Colonic mucosa (tissue), 4 donors: ENCODE measurements at places on chromosomes 11 and 22. TPM values are rescaled to one million over a fixed set of nuclear protein-coding genes. Genes with fewer than 3 reads are reported as not detected.

DNA sequence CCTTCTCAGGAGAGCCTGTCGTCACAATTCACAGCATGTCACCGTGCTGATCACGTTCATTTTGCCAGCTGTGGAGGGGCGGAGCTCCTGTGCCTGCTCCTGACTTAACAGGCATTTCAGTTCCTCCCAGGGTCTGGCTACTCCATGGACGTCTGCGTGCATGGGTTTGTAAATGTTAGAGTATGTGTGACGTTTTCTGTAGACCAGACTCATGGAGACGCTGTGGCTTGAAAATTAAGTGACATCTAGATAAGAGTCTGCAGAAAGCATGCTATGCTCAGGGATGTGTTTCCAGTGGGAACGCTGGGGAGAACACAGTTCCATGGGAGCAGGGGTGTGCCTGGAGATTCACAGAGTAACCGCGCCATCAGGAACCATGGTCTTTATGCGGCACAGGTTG is 804.0 kb downstream of the TBC1D22A start:
- H3K27me3 ChIP-seq, result no peaks in the 10 kb centered on the region
- H3K36me3 ChIP-seq, result no peaks in the 10 kb centered on the region
- H3K4me3 ChIP-seq, result no peak overlapping the region
- H3K4me1 ChIP-seq, result no peaks in the 10 kb centered on the region
- H3K27ac ChIP-seq, result no peak overlapping the region

GRCh38 chr11:27394781-27395228 is 31.8 kb upstream of the CCDC34 start:
- peaks cover 25% of the 10 kb centered on the region for H3K4me1 ChIP-seq
- no peak for DNase-seq
- H3K27me3 ChIP-seq, result no peaks in the 10 kb centered on the region
- no peak overlapping the region for H3K4me3 ChIP-seq
- H3K27ac ChIP-seq, result no peak overlapping the region
- no peaks in the 10 kb centered on the region for H3K36me3 ChIP-seq

- peaks cover 9% of the 10 kb centered on the region for H3K4me1 ChIP-seq
- no peaks in the 10 kb centered on the region for H3K27me3 ChIP-seq
- no peak for DNase-seq
- peak overlapping the region; percentile 67 for H3K4me3 ChIP-seq
- peak overlapping the region; percentile 96 for H3K27ac ChIP-seq
Measured at GRCh38 chr11:64778223-64778472, 194 bp downstream of the SF1 start.

GRCh38 chr22:49015993-49016908 is 811.4 kb downstream of the BRD1 start:
- H3K4me3 ChIP-seq, result no peak overlapping the region
- H3K27me3 ChIP-seq, result no peaks in the 10 kb centered on the region
- H3K27ac ChIP-seq, result no peak overlapping the region

DNA sequence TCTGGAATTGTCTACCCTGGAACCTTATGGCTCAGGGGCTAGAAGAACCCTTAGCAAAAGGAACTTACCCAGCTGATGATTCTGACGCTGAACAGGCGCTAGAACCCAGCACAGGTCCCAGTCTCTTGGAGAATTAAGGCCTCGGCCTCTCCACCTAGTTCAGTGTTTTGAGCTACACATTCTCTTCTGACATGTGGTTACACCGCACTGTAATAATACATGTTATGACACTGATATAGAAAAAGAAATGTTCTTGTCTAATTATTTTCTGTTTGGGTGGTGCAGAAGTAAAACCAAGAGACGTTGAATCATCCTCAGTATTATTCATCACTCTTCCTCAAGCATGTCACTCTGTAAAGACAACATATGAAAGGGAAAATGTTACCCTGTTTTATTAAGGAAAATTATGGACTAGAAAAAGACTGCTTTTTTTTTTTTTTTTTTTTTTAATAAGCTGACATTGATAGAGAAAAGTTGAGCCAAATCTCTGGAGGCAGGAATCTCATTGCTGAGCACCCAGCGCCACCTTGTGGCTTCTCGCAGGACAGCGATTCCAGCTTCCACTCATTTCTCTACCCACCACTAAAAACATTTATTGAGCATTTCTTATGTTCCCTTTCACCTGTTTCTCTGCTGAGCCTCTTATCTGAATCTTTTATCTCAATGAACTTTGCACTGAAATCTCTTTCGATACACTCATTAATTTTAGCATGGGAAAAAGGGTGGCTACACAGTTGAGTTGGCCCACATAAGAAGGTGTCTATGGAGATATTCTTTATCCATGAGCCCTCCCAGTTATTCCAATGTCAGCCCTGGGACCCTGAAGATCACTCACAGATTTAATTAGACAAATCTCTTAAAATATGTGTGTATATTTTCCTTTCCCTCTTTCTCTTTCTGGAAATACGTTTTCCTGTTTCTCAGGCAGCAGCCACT is 12.6 kb upstream of the APLNR start:
- peaks cover 4% of the 10 kb centered on the region for H3K4me1 ChIP-seq
- peak; percentile 78 for DNase-seq
- H3K4me3 ChIP-seq, result no peak overlapping the region

- no peaks in the 10 kb centered on the region for H3K4me1 ChIP-seq
- peaks cover 36% of the 10 kb centered on the region for H3K27me3 ChIP-seq
- DNase-seq, result no peak
- H3K4me3 ChIP-seq, result no peak overlapping the region
Measured at GRCh38 chr11:20594274-20595061, 4.9 kb upstream of the SLC6A5 start.

DNA sequence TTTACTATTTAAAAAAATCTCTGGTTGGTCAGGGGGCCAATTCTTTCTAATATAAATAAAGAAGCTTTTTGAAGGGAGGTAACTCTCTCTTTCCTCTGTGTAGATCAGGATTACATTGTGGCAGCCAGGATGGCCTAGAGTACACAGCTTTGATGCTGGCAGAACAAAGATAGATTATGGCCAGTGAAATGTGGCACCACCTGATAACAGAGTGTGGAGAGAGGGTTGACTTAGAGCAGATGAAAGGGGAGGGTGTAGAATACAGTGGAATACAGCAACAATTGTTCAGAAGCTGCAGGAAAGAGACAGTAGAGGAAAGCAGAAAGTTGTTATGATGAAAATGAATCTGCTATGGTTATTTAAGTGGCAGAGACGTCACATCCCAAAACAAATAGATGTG is 99.0 kb downstream of the FAR1 start:
- no peak overlapping the region for H3K4me3 ChIP-seq
- H3K36me3 ChIP-seq, result no peaks in the 10 kb centered on the region
- no peaks in the 10 kb centered on the region for H3K27me3 ChIP-seq
- H3K4me1 ChIP-seq, result no peaks in the 10 kb centered on the region
- DNase-seq, result no peak

GRCh38 chr11:33310720-33311500 is 53.7 kb downstream of the HIPK3 start:
- H3K27ac ChIP-seq, result no peak overlapping the region
- no peaks in the 10 kb centered on the region for H3K27me3 ChIP-seq
- H3K36me3 ChIP-seq, result no peaks in the 10 kb centered on the region
- DNase-seq, result no peak
- no peak overlapping the region for H3K4me3 ChIP-seq

DNA sequence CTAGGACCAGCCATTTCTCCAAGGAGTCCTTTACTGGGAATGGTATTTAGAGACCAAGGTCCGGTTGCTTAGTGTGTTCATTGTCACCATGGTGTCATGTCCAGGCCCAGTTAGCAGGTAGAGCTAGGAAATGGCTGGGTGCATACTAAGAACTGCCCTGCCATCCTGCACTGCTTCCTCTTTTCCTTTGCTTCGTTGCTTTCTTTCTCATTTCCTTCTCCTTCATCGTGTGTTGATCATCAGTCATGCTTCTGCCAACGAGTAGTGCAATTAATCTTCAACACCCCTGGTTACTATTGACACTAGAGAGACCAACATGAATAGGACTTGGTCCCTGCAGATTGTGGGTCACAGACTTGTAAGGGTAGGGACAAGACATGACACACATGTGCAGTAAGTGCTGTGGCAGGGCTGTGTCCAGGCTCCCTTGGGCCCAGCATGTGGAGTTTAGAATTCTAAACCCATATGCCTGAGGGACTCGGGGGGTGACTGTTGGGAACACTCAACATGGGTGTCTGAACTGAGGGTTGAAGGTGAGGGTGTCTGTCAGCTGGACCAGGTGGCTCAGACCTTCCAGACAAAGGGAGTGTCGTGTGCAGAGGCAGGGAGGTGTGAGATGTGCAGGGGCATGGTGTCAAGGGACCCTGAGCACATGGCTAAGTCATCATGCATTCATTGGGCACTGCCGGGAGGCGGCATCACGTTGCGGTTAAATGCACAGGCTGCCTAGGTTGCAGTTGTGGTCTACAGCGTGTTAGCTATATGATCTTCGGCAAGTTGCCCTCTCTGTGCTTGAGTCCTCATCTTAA is 42.6 kb downstream of the ST14 start:
- no peak for DNase-seq
- no peaks in the 10 kb centered on the region for H3K27me3 ChIP-seq
- no peak overlapping the region for H3K27ac ChIP-seq
- H3K4me3 ChIP-seq, result no peak overlapping the region
- no peaks in the 10 kb centered on the region for H3K4me1 ChIP-seq
- H3K36me3 ChIP-seq, result peaks cover 9% of the 10 kb centered on the region

- DNase-seq, result no peak
- no peaks in the 10 kb centered on the region for H3K27me3 ChIP-seq
- peaks cover 8% of the 10 kb centered on the region for H3K36me3 ChIP-seq
- no peaks in the 10 kb centered on the region for H3K4me1 ChIP-seq
Measured at GRCh38 chr22:21690401-21690801, 24.6 kb downstream of the PPIL2 start.

- H3K36me3 ChIP-seq, result no peaks in the 10 kb centered on the region
- H3K4me3 ChIP-seq, result no peak overlapping the region
- H3K4me1 ChIP-seq, result no peaks in the 10 kb centered on the region
Measured at GRCh38 chr11:93370260-93370659, 39.7 kb downstream of the DEUP1 start.

Gene ZFTA
- 4.8 TPM for total RNA-seq

Gene P4HA3
- total RNA-seq, result 0.12 TPM

Gene OR2AG2
- total RNA-seq, result not detected

Gene CBLIF
- total RNA-seq, result not detected

Gene TRIM34
- 7.8 TPM for total RNA-seq

Gene RFPL3
- total RNA-seq, result not detected

Gene TSSC4
- total RNA-seq, result 35.6 TPM

Gene FAM111B
- 27.5 TPM for total RNA-seq
